Lung microvascular endothelial cell (primary cell): ENCODE measurements at places on chromosomes 3 and 15. TPM values are rescaled to one million over a fixed set of nuclear protein-coding genes. Genes with fewer than 3 reads are reported as not detected.

GRCh38 chr3:11010426-11011165, 18.0 kb downstream of the SLC6A1 start:
- no peak for DNase-seq

- DNase-seq = no peak
Observed at GRCh38 chr3:122469659-122470058, 45.1 kb downstream of the KPNA1 start.

The TRIM42 gene
- not detected in 2 replicates for total RNA-seq

DNA sequence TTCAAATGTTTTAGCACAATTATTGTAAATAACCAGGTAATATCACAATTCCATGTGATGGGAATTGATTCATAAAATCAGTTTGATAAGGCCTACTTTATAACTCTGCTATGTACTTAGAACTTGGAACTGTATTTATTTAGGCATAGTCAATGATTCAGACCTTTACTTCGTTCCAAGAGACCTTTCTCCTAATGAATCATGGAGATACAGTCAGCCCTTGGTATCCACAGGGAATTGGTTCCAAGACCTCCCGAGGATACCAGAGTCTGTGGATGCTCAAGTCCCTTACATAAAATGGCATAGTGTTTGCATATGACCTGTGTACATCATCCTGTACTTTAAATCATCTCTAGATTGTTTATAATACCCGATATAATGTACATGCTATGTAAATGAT, 60.8 kb upstream of the UMPS start:
- no peak for DNase-seq

DNA sequence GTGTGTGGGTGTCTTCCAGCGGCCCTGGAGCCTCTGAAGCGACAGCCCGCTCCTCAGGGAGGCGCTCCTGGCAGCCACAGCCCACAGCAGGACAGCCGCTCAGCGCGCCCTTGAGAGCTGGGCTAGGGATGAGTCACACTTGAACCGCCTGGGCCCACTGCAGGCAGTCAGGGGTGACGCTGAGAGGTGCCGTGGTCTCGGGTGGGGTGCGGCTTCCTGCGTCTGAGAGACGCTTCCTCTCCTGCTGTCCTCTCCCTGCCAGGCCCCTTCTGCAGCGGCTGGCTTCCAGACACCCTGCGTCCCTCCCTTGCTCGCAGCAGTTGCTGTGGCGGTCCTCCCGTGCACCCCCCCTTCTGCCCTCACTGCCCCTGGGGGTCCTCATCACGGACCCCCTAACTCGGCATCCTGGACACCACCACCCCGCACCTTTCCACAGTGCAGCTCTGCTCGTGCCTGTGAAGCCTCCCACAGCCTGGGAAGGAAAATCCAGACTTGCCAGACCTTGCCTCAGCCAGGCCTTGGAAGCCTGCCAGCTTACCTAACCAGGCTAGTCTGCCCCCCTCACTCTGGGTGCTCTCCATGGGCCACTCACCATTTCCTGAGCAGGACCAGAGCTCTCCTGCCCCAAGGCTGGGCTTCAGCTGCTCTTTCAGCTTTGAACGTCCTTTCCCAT, 1.1 kb upstream of the SPTBN5 start:
- peak; percentile 91 for DNase-seq

The SLC22A13 gene
- under 0.01 TPM in 2 replicates for total RNA-seq

GRCh38 chr15:88166082-88166993, 90.2 kb downstream of the NTRK3 start:
- DNase-seq = no peak

GRCh38 chr3:151387842-151388241, 3.3 kb upstream of the P2RY12 start:
- no peak for DNase-seq

- DNase-seq = peak; percentile 4
Observed at GRCh38 chr3:23105048-23105447, 98.1 kb upstream of the UBE2E2 start.

GRCh38 chr3:67897351-67898336, 243.2 kb upstream of the SUCLG2 start:
- DNase-seq = no peak

- DNase-seq = no peak
Observed at GRCh38 chr3:131283862-131284261, 97.7 kb upstream of the NUDT16 start.

The CYP1A1 gene
- total RNA-seq = 8.5 and 115 TPM in 2 replicates

GRCh38 chr3:124451630-124452317, 278.5 kb upstream of the UMPS start:
- no peak for DNase-seq

DNA sequence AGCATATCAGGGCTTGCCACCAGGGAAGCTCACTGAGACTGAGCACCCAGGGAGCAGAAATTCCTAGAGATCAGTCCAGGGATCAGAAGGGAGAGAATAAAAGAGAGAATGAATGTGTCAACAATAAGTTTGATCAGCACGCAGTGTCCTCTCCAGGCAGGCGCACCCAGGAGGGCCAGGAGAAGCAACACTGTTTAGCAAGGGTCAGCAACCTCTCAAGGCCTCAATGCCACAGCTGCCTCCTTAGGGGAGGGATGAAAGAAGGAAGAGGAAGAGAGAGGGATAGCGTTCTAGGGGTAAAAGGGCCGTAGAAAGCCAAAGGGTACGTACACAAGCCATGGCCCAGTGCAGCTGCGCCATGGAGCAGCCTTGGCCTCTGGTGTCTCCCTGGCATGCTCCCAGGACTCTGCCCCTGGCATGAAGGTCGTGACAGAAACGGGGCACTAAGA, 399.8 kb downstream of the SHQ1 start:
- DNase-seq = no peak

The PATL2 gene
- total RNA-seq = under 0.01 TPM in 1 of 2 replicates, not detected in the other

The ABHD10 gene
- 18.3 TPM in 2 replicates for total RNA-seq

- peak; percentile 63 for DNase-seq
Observed at GRCh38 chr15:51191072-51191670, 96.5 kb upstream of the TNFAIP8L3 start.

The SEMA3G gene
- 12.9 and 30.5 TPM in 2 replicates for total RNA-seq

The SLC41A3 gene
- 66.5 and 123 TPM in 2 replicates for total RNA-seq

GRCh38 chr15:62901087-62901486, 141.5 kb upstream of the TPM1 start:
- no peak for DNase-seq

- peak; percentile 2 for DNase-seq
Observed at GRCh38 chr15:94610069-94610468, 378.7 kb downstream of the MCTP2 start.

DNA sequence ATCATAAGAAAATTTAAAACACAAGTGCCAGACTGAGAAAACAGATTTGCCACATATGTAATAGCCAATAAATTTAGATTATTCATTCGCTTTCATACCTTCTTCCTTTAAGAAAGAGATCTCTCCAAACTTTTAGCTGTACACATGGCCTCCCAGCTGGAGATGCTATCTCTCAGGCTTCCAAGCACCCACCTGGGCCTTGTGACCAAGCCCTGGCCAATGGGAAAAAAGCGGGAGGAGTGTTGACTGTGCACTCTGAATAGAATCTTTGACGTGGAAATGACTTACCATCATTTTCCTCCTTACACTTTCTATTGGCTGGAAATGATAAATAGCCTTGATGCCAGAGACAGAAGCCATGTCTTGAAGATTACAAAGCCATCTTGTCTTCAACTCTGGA, 1106.6 kb downstream of the TBL1XR1 start:
- no peak for DNase-seq

DNA sequence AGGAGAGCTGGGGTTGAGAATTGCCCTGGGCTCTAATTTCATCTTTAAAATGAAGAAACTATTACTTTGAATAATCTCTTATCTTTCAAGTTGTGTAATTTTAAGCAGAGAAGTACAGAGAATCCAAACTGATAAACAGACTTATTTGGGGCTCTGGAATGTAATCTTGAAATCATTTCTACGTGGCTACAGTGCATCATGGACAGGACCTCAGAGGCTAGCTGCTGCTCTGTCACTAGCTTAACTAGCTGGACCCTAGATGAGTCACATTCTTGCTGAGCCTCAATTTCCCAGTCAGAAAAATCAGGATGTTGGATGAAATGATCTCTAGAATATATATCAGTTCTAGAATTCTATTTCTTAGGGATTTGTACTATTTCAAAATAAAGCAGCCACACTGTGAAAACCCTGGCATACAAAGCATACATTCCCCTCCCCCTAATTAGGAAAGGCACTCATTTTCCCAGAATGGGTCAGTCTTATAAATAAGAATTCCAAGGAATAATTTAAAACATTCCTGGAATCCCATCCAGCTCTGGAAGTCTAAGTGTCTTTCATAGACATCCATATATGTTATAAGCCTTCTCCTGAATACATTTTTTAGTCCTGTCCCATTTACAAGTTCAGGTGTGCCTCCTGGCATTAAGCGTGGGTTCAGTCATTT, 47.2 kb downstream of the RASGRP1 start:
- no peak for DNase-seq

DNA sequence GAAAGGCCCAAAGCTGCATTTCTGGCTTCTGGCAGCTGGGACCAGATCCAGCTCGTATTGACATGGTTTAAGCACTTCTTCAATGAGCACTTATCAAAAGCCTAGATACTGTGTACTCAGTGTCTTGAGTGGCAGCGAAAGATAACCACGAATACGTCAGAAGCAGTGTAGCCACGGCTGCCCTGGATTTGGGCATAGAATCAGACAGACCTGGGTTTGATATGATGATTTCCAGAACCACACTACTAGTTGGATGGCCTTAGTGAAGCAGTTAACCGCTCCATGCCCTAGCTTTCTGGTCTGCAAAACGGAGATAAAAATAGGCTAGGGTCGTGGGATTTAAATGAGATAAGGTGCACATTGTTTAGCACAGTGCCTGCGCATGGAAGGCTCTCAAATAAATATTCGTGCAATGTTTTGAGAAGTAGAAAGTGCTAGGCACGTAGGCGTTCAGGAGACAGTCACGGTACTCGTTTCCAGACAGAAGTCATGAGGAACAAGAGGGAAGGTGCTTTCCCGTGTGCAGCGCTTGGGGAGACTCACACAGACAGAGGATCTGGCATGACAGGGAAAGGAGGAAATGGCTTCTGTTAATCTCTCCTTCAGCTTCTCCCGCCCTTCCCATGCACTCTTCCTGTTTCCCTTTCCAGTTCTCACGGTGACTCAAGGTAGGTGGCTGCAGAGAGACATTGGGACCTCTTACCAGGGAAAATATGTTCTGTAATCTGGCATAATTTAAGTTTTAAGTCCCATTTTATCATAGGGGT, 70.3 kb downstream of the CCNL1 start:
- peak; percentile 52 for DNase-seq

- no peak for DNase-seq
Observed at GRCh38 chr3:76872999-76873398, 166.9 kb upstream of the ROBO2 start.

- no peak for DNase-seq
Observed at GRCh38 chr3:127403795-127404194, 115.9 kb upstream of the PRR20G start.
